Posterior vena cava (tissue), 2 donors: ENCODE measurements at places on chromosomes 12 and 14. TPM values are rescaled to one million over a fixed set of nuclear protein-coding genes. Genes with fewer than 3 reads are reported as not detected.

The TUBA1A gene
- 247 TPM for total RNA-seq

The ITFG2 gene
- total RNA-seq, result 16.7 TPM

The TAS2R46 gene
- total RNA-seq, result 2.4 TPM

The GALNT16 gene
- 18.2 TPM for total RNA-seq

The KRT82 gene
- total RNA-seq, result not detected

The TC2N gene
- total RNA-seq, result 28.3 TPM

The KRT81 gene
- total RNA-seq, result not detected

The KLRG1 gene
- 1.1 TPM for total RNA-seq

The SOAT2 gene
- 0.32 TPM for total RNA-seq

The ZC2HC1C gene
- 0.46 TPM for total RNA-seq

DNA sequence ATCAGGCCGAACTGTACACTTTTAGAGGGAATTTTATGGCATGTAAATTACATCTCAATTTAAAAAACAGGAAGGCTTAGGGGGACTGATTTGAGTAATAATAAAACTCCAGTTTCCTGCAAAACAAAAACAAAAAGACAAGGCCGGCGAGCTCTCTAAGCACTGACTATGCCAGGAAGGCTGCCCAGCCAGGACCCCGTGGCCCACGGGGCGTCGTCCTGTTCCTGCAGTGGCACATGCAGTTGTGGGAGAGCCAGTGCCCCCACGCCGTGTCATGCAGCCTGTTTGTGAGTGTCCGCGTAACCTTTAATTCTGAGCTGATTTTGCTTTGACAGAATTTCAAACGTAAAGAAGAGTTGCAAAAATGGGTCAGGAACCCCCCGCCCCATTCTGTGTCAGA, 10.5 kb downstream of the XRCC3 start:
- DNase-seq, result no peak

DNA sequence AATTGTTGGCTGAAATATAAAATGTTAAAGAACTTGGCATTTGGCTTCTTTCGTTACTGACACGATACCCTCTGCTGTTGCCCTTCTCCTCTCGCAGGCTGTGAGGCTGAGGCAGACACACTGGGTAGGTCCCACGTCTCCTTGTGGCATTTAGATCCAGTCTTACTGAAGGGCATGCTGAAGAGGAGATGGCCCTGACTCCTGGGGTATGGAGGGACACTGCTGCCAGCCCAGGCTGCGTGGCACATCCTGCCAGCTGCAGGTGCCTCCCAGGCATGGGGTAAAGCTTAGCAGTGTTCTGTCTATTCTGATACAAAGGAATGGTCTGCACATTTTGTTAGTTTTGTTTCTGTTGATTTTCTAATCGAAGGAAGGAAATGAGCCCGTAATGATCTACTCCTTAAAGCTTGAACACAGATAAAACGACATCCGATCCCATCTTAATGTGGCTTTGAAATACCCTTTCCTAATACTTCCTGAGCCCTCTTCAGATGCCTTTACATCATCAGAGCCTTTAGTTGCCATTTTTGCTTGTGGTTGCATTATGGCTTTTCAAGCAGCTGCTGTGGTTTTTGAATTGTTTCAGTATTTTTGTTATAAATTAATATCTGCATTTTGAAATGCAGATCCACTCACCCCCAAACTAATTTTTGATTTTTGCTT, 61.1 kb downstream of the WDR20 start:
- DNase-seq, result no peak

- no peak for DNase-seq
Observed at GRCh38 chr12:118166946-118167345, 31.0 kb downstream of the PEBP1 start.

DNA sequence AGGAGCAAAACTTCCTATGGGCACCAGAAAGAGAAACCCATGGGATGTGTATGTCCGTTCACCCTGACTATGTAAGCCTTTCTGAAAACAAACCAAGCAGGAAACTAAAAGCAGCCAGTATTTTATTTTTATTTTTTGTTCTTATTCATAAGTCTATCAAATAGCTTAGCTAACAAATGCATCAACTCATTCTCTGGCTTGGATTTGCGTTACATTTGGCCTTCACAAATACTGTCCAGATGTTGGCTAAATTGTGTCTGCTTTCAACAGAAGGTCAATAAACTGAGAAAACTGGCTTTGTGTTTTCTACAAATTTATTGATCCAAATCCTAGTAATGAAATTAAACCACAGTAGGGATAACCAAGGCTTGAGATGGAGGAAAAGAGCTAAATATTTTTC, 379.0 kb downstream of the NOVA1 start:
- no peak for DNase-seq

DNA sequence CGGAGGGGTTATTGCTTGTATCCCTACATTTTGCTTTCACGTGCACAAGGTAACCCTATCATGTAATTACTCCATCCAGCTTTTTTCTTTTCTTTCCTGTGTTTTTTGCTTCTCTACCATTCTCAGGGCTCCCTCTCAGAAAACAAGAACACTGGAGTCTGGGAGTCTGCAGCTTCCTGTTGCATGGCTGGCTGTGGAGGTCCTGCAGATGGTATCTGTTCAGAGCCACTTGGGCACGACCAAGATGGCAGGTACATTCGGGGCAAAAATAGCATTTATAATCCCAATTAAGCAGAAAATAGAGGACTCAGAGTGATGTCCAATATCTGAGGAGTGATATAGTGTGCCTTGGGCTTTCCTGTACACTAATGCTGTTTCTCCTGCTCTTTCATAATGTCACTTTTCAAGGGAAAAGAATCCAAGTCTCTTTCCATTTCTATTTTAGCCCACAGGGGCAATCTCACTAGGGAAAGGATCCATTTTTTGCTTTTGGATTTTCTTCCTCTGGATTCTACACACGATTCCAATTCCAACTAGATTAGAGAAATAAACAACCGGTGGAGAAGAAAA, 3.2 kb upstream of the NUMB start:
- no peak for DNase-seq

GRCh38 chr14:101249676-101250036, 311.6 kb upstream of the DIO3 start:
- DNase-seq, result peak; percentile 40

GRCh38 chr14:68546839-68547238, 246.0 kb downstream of the ZFP36L1 start:
- DNase-seq, result no peak

DNA sequence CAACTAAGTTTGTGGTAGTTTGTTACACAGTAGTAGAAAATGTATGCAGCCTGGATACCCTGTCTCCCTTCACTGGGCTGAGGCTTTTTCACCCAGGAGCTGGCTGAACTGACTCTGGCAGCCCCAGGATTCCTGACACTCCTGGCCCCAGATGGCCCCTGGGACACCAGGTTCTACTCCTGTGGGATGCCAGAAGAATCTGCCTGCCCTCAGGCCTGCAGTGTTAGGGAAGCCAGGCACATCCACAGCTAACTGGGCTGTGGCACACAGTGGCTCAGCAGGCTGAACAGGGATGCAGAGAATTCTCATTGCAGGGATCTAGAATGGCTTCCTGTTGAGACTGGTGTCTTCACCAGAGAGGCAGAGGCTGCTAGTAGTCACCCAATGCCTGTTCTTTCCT, 8.5 kb downstream of the IFI27 start:
- DNase-seq, result peak; percentile 38

DNA sequence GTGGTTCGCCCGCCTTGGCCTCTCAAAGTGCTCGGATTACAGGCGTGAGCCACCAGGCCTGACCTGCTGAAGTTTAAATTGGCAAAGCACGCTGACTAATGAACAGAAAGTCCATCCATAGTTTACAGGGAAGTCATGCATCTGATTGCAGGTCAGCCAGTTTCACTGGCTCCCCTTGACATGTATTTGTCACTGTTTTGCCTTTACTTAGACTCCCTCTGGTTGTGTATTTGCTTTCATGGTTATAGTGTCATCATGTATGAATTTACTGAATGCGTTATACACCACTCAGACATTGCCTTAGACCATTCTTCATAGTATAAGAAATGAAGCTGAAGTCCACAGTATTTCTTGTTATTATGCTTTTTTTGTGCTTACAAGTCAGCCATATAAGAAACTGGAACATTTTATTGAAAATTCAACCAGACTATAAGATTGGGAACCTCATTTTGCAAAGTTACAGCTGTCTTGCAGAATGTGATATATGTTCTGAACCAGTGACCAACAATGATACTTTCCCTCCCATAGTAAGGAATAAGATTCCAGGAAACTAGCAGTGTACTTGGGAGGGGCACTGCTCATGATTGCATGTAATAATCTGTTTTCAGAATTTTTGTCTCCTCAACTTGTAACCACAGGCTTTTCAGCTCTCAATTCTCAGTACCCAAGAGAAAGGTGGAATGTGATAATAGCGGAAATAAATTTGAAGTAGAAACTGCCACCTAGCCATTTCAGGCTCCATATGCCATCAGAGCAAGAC, 51.9 kb upstream of the ATF7IP start:
- DNase-seq, result no peak

GRCh38 chr14:103436533-103436932, 51.3 kb downstream of the MARK3 start:
- DNase-seq, result no peak

- DNase-seq, result no peak
Observed at GRCh38 chr12:108842361-108842760, 15.0 kb downstream of the SSH1 start.
